CD4-positive, CD25-positive, alpha-beta regulatory T cell (primary cell): ENCODE measurements at places on chromosomes 3 and 15. TPM values are rescaled to one million over a fixed set of nuclear protein-coding genes. Genes with fewer than 3 reads are reported as not detected.

Gene DPPA2
- not detected for total RNA-seq

Gene RARB
- not detected for total RNA-seq

Gene POPDC2
- total RNA-seq: 5.5 TPM

Gene CADM2
- total RNA-seq: not detected

Gene CFAP20DC
- total RNA-seq: 0.32 TPM

Gene PLSCR2
- not detected for total RNA-seq
